ENCODE measurements at places on chromosomes 12 and 14.
A peak's percentile ranks its signal among the peaks of the same experiment; 100 is the strongest.

- DNase-seq, result no peak
Measured at GRCh38 chr12:41661141-41661765, 473.1 kb downstream of the PDZRN4 start.

GRCh38 chr14:88986146-88986841, 161.8 kb downstream of the TTC8 start:
- peak; percentile 6 for DNase-seq

DNA sequence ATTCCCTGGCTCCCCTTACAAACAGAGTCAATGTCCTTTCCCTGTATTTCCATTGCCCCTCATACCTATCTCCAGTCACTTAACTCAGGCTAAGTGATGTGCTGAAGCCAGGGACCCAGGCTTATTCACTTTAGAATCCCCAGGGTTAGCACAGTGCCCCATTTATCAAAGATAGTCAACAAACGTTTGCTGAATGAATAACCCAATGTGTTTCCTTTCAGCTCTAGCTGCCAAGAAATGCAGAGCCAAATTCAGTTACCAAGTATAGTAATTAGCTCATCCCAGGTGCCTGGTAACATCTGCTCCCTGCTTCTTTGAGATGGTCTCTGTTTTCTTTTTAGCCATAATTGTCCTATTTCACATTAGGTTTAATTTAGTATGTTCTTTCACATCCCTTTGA, 189.5 kb downstream of the PHLDA1 start:
- DNase-seq, result no peak

DNA sequence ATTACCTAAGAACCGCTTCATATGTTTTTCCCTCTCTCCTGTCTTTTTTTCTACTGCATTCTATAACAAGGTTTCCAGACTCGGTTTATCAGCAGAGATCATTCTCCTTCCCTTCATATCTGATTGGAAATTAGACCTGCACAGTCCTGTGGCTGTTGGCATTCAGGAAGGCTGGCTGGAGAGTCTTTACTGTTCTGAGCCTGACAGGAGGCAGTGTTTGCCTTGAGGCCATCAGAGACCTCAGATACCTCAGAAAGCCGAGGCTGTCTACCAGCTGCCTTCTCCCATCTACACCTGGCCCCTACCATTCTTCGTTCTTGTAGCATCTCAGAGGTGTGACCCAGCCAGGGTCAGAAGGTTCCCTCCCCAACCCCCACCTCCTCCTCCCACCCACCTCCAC, 182.0 kb downstream of the CAND1 start:
- DNase-seq, result no peak

- no peak for DNase-seq
Measured at GRCh38 chr12:109590566-109590965, 17.0 kb downstream of the MVK start.

Measured in CD14-positive monocyte (primary cell).